ENCODE measurements at places on chromosomes 2 and 18.
A peak's percentile ranks its signal among the peaks of the same experiment; 100 is the strongest.

DNA sequence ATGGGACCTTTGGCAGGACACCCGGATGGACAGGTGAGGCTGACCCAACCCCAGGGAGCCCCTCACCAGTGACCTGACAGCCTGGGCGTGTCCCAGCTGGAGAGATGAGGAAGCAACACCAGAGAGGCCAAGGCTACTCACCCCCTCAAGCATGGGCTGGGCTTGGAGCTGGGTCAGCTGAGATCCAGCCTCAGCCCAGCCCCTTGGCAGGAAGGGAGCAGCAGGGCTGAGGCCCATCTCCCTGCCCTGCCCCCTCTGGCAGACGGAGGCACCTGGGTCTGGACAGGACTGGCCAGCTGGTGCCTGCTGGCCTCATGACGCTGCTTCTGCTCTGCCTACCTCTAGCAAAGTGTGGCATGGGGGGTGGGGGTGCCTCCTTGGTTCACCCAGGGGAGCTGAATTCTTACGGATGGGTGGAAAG is 37.8 kb downstream of the HS6ST1 start:
- DNase-seq = no peak

GRCh38 chr2:1687254-1687653 is 57.1 kb downstream of the PXDN start:
- no peak for DNase-seq

GRCh38 chr2:43075811-43076585 is 150.4 kb downstream of the ZFP36L2 start:
- no peak for DNase-seq

GRCh38 chr2:158735822-158736580 is 59.1 kb upstream of the DAPL1 start:
- DNase-seq = no peak

- DNase-seq = no peak
These were observed 284.5 kb upstream of the MMADHC start for GRCh38 chr2:149872041-149872440.

DNA sequence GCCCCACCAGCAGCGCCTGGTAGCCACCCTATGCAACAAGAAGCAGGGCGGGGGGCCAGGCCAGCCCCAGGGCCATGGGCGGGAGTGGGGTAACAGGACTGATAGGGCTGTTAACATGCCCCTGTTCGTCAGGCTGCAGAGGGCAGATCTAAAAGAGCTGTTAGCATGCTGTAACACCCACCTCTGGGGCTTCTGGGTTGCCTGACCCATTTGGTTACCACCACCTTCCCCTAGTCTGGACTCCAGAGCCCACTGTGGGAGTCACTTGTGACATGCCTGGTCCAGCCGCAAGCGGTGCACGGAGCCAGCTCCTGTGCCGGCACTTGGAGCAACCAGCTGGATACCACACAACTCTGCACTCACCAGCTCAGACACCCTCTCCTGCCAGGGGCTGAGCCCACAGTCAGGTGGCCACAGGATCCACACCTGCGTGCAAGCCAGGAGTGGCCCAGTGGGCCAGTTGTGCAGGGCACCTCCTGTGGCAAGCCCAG is 2.1 kb downstream of the METTL8 start:
- no peak for DNase-seq

- DNase-seq = no peak
These were observed 593.6 kb downstream of the TMX3 start for GRCh38 chr18:68121308-68121707.

GRCh38 chr2:55014962-55015939 is 35.0 kb downstream of the RTN4 start:
- peak; percentile 20 for DNase-seq

DNA sequence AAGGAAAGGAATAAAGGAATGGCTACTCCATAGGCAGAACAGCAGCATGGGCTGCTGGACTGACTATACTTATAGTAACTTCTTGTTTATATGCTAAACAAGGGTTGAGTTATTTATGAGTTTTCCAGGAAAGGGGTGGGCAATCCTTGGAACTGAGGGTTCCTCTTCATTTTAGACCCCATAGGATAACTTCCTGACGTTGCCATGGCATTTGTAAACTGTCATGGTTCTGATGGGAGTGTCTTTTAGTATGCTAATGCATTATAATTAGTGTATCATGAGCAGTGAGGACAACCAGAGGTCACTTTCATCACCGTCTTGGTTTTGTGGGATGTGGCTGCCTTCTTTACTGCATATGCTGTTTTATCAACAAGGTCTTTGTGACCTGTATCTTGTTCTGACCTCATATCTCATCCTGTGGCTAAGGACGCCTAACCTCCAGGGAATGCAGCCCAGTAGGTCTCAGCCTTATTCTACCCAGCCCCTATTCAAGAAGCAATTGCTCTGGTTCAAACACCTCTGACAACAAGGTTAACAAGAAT is 98.6 kb upstream of the CABLES1 start:
- no peak for DNase-seq

DNA sequence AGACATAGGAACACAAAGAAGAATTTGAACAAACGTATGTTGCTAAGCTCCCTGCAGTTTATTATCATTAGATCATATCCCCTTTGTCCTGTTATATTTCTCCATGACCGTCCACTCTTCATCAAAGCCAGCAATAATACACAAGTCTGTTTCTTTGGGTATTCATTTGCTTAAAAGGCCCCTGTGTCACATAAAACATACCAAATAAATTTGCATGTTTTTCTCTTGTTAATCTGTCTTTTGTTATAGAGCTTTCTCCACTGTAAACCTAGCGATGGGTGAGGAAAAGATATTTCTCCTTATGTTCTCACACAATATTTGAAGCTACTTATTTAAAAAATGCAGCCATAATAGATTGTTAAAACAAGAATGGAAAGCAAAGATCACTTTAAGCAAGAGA is 42.9 kb upstream of the REL start:
- DNase-seq = no peak

DNA sequence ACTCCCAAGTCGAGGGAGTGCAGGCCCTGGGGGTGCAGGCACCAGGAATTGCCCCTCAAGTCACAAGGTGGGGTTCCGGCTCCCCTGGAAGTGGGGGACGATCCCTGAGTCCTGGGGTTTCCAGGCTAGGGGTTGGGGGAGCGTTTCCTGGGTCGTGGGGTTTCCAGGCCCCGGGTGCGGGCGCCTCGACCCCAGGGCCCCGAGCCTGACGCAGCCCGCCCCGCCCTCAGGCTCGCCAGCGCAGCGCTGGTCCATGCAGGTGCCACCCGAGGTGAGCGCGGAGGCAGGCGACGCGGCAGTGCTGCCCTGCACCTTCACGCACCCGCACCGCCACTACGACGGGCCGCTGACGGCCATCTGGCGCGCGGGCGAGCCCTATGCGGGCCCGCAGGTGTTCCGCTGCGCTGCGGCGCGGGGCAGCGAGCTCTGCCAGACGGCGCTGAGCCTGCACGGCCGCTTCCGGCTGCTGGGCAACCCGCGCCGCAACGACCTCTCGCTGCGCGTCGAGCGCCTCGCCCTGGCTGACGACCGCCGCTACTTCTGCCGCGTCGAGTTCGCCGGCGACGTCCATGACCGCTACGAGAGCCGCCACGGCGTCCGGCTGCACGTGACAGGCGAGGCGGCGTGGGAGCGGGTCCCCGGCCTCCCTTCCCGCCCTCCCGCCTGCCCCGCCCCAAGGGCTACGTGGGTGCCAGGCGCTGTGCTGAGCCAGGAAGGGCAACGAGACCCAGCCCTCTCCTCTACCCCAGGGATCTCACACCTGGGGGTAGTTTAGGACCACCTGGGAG is 12.0 kb downstream of the SIGLEC15 start:
- DNase-seq = peak; percentile 27

GRCh38 chr18:63111671-63112402 is 207.7 kb downstream of the BCL2 start:
- DNase-seq = no peak

DNA sequence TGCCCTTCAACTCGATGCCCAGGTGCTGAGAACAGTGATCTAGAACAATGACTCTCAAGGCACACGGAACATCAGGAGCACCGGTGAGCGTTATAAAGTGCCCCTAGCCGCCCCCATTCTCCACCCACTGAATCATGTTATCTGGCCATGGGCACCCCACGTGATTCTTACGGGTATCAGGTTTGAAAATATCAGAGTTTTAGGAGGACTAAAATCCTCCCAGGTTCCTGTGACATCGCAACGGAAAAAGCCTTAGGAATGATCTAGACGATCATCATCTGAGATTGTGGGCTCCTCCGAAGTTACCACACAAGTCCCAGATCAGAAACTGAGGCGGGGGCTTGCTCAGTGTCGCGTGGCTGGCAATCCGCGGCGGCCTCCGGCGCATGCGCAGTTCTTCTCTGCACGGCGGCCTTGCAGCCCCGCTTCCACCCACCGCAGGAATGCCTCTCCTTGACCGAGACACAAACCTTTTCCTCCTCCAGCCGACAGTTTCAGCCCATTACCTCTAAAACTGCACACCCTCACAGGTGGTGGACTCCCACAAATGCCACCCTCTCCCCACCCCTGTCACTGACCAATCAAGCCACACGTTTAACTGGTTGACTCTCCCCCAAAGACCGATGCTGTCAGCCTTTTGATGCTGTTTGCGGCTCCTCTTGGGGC is 5.8 kb upstream of the MRPL33 start:
- no peak for DNase-seq
